ENCODE measurements at places on chromosomes 13 and 19. TPM values are rescaled to one million over a fixed set of nuclear protein-coding genes. Genes with fewer than 3 reads are reported as not detected.

SLC7A10 gene
- total RNA-seq: not detected

GRCh38 chr13:81051873-81052272 lies 710.9 kb upstream of the SPRY2 start:
- DNase-seq: no peak

UCHL3 gene
- 23.2 TPM for total RNA-seq

DNA sequence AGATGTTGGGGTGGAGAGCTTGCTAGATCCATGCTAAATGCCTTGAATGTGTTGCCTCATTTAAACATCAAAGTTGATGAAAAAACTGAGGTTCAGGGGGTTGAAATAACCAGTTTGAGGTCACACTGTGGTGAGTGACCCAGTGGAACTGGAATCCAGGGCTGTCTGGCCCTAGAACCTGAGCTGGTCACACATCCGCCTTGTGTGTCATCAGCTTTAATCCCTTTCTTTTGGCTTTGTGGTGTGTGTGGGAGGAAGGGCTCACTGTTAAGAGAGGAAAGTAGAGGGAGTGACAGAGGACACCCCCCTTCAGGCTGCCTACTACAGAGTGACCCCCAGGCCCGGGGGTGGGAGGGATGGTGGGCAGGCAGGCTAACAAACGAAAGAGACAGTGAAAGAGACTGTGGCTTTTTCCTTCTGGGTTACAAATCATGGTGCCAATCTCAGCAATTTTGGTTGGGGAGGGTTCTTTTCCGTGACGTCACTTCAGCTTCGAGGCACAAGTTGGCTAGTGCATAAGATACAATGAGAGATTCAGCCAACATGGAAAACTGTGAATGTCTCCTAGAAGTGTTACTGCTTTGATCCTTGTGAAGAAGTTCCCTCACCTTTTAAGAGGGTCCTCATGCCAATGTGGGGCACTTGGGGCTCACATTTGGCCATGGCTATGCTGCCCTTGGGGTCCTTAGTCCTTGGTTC lies 164.9 kb downstream of the DLEU7 start:
- no peak for DNase-seq

KCNC3 gene
- 2.6 TPM for total RNA-seq
